ENCODE measurements at places on chromosomes 5 and 9.

DNA sequence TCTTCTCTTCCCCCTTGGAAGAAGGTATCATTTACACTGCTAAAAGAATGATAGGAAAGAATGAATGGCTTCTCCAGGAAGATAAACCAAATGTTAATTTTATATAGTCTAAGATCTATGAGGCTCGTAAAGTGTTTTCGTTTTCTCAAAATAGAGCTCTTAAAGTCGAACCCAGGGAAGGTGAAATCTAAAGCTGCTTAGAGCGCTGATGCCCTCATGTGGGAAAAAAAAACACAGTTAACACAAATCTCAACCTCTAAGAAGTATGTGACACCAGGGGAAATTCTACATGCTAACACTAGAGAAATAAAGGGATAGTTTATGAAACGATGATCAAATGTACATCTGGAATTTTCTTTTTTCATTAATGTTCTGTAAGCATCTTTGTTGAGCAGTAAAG, 257.9 kb downstream of the RASEF start:
- DNase-seq: no peak

GRCh38 chr9:4243877-4244812, 55.7 kb downstream of the GLIS3 start:
- DNase-seq: no peak

DNA sequence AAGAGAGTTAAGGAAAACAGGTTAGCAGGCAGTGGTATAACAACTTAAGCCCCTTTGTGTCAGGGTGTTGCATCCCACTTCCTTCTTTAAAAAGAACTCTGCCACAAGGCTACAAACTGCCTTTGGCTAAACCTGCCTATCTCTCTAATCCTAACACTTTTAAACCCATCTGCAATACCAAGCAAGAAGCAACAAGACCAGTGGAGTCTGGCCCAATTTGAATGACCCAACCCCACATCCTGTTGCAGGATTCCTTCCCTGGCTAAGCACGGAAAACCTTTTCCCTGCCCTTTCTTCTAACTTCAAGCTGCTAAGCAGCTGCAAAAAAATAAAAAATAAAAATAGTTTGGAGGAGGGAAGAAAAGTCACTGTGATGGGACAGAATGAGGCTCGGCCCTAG, 27.1 kb downstream of the ABCA1 start:
- no peak for DNase-seq

GRCh38 chr5:133428072-133428660, 184.2 kb downstream of the FSTL4 start:
- no peak for DNase-seq

DNA sequence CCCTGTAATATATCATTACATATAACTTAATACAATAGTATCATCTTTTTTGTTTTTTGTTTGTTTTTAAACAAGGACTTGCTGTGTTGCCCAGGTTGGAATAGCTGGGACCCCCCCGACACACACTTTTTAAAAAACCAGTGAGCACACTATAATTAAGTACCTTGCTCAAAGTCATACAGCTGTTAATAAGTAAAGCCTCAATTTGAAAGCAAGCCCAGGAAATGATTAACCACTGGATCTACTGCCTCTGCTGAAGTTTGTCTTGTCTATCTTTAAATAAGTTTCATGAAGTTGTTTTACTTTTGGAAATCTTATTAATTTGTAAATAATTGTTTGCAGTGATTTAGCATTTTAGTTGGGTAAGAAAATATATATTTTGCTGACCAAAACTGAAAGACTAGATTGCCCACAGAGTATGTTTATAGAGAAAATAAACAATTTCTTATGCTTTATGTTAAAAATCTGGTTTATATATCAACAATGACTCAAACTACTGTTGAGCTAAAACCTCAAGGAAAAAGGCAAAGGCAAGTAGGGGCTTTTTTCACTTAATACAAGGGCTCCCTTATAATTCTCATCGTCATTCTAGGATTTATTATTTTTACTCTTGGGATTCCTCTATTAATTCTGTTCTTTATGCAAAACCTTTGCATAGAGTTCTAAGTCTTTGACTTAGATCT, 5.8 kb upstream of the CARNMT1 start:
- DNase-seq: no peak

- no peak for DNase-seq
These were observed 57.8 kb upstream of the SPINK5 start for GRCh38 chr5:148005788-148006520.

DNA sequence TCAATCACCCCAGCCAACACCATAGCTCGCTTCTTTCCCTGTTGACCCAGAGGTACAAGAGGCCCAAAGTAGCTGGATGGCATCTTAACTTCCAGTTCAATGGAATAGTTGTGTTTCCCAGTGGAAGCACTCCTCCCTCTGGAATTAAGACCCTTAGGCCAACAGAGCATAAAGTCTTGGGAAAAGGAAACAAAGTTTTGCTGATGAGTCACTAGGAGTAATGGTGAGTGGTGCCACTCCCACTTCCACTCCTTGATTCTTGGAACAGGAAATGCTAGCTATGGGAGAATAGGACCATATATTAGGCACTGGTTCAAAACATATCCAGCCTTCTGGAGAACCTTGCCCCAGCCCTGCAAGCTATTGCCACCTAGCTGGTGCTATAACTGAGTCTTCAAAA, 44.7 kb upstream of the LMX1B start:
- DNase-seq: no peak

DNA sequence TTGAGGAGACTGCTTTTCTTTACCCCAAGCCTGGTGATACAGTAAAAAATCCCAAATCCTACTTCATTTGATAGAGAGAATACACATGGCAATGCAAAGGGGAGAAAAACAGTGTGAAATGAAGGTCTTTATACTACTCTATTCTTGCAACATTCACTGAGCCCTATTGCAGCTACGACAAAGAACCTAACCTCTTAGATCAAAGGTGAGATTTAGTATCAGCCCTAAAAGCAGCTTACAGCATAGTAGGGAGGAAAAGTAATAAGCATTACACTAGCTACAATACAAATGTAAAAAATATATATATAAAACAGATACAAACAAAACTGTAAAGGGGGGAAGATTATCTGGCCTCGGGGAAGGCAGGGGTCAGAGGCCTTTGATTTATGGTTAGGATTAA, 147.1 kb downstream of the MAPKAP1 start:
- no peak for DNase-seq

DNA sequence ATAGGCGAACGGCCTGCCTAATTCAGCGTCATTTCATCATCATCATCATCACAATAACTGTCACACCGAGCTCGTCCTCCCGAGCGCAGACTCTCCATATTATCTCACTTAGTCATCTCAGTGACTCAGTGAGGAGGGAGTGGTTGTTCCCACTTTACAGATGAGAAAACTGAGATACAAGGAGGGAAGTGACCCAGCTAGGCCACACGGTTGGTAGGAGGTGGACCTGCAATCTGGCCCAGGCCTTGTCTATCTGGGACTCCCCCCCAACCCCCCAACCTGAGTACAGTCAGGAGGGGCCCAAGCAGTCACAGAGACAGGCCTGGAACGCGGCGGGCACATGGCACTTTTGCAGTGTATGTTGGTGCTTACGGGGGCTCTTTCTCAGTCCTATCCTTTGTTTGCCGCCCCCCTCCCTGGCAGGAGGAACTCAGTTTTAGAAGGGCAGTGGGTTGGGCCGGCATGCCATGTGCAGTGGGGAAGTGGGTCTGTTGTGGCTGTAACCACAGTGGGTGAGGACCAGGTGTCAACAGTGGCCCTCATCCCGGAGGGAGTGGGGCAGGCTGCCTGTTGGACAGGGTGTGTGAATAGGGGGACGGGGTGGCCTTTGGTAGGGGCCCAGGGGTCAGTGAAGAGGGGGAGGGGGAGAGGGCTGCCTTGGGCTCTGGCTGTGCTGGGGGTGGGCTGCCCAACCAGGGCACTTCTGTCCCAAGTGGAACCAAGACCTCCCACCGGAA, 1.7 kb upstream of the RXRA start:
- DNase-seq: no peak

DNA sequence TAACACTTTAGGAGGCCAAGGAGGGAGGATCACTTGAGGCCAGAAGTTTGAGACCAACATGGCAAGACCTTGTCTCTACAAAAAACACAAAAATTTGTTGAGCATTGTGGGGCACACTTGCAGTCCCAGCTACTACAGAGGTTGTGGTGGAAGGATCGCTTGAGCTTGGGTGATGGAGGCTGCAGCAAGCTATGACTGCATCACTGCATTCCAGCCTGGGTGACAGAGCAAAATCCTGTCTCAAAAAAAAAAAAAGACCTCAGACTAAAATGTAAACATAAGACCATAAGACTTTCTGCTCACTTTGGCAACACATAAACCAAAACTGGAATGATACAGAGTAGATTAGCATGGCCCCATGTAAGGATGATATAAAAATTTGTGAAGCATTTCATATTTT, 24.6 kb upstream of the NANS start:
- no peak for DNase-seq

GRCh38 chr5:143212261-143212660, 191.2 kb downstream of the NR3C1 start:
- no peak for DNase-seq

GRCh38 chr9:119533504-119533903, 164.3 kb upstream of the BRINP1 start:
- no peak for DNase-seq

DNA sequence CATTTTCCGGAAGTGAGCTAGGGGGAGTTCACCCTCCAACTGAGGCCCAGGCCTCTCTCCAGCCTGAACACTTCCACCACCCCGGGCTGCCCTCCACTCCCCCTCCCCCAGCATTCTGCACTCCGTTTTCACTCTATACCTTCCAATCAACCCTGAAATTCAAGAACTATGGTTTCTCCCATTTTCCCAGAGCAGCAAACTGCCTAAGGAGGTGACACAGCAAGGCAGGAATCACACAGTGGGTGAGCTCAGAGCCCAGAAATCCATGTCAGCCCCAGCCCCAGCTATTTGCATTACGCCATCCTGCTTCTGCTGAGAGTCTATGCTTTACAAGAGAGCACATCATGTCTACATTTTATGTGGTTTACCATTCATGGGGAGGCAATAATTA, 11.9 kb downstream of the MSX2 start:
- no peak for DNase-seq

DNA sequence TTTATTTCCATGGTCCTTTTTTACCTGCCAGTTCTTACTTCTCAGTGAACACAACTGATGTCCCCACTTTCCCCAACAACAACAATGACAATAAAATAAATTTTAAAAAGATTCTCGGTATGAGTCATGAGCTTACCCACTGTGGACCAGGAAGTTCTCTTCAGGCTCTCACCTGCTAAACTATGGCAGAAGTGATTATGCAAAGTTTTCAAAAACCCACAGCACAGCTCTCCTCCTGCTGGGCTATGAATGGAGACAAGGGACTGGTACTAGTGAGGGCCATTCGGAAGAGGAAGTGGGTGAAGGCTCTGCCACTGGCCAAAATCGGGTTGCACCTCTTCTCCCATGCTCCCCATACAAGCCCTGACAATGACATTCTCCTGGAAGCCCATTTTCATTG, 429.4 kb downstream of the PIK3R1 start:
- DNase-seq: no peak

GRCh38 chr5:180373870-180374269, 20.7 kb upstream of the GFPT2 start:
- no peak for DNase-seq

DNA sequence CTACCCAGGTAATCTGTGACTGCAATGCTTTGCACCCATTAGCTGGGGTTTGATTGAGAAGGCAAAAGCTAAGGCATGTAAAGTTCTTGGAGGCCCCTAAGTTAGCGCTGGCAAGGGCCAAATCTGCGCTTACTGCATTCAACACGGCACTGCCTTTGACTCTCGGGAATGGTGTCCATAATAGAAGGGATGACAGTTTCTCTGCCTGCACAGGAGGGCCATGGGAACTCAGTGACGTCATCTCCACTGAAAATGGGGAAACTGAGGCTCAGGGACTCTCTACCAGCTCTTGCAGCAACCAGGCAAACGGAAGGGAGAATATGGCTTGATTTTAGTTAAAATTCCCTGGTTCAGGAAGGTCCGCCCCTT, 487 bp downstream of the SPATA24 start:
- no peak for DNase-seq

DNA sequence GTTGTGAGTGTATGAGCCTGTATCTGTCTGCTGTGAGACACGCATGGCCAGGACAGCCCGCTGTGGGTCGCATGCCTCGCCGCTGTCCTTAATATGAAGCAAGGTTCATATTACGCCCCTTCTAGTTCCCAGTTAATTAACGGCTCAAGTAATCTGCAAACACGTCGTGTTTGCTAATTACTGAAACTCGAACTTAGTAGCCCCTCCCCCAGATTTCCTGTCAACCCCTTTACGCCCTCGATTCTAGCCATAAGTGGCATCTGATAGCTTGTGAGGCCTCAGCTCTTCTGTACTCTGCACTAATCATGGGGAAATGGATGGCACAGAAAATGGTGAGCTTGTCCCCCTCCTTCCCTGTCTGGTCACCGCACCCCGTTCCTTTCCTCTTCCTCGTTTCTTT, 116.9 kb upstream of the OTULINL start:
- DNase-seq: no peak

GRCh38 chr9:88991066-88992034, at the start of gene S1PR3:
S1PR3 (plus strand) TSS chr9:88991468; CDS start chr9:89001201, 9,733 bp downstream.
- DNase-seq: no peak

- DNase-seq: no peak
These were observed 63.2 kb downstream of the PRR16 start for GRCh38 chr5:120527251-120527650.

Measured in head of caudate nucleus (tissue), 42 donors.